ENCODE measurements at places on chromosomes 12 and 14. TPM values are rescaled to one million over a fixed set of nuclear protein-coding genes. Genes with fewer than 3 reads are reported as not detected.
A peak's percentile ranks its signal among the peaks of the same experiment; 100 is the strongest.

- no peak overlapping the region for H3K27ac ChIP-seq
- no peak overlapping the region for H3K4me3 ChIP-seq
- H3K36me3 ChIP-seq = no peaks in the 10 kb centered on the region
These were observed 249.0 kb downstream of the CACNA1C start for GRCh38 chr12:2301531-2302461.

- H3K4me3 ChIP-seq = peak overlapping the region; percentile 46
- H3K27me3 ChIP-seq = no peaks in the 10 kb centered on the region
- no peaks in the 10 kb centered on the region for H3K4me1 ChIP-seq
- DNase-seq = peak; percentile 39
- H3K27ac ChIP-seq = peak overlapping the region; percentile 11
These were observed 41.5 kb upstream of the NPAS3 start for GRCh38 chr14:32896979-32897697.

- no peak overlapping the region for H3K27ac ChIP-seq
- H3K36me3 ChIP-seq = no peaks in the 10 kb centered on the region
- no peaks in the 10 kb centered on the region for H3K27me3 ChIP-seq
- H3K4me1 ChIP-seq = peaks cover 11% of the 10 kb centered on the region
These were observed 6.1 kb downstream of the ATP2B1 start for GRCh38 chr12:89702503-89702902.

GRCh38 chr14:36901861-36902260, 240.2 kb downstream of the PAX9 start:
- no peak overlapping the region for H3K27ac ChIP-seq
- no peak overlapping the region for H3K4me3 ChIP-seq
- H3K4me1 ChIP-seq = no peaks in the 10 kb centered on the region
- no peaks in the 10 kb centered on the region for H3K27me3 ChIP-seq
- no peak for DNase-seq

DNA sequence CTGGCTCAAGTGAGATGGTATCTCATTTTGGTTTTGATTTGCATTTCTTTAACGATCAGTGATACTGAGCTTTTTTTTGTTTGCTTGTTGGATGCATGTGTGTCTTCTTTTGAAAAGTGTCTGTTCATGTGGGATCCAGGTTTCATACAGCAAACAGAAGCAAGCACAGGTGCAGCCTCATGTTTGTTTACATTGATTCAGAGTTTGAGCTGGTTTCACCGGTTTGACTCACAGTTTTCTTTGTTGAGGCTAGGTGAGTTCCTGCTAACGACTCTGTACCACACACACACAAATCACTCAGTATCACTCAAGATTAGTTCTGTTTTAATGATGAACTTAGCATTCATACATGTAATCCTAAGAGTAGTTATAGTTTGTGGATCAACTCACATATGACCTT, 3.7 kb downstream of the OR10G2 start:
- no peak overlapping the region for H3K27ac ChIP-seq
- no peak overlapping the region for H3K4me3 ChIP-seq
- no peaks in the 10 kb centered on the region for H3K36me3 ChIP-seq
- no peak for DNase-seq
- H3K4me1 ChIP-seq = no peaks in the 10 kb centered on the region

DNA sequence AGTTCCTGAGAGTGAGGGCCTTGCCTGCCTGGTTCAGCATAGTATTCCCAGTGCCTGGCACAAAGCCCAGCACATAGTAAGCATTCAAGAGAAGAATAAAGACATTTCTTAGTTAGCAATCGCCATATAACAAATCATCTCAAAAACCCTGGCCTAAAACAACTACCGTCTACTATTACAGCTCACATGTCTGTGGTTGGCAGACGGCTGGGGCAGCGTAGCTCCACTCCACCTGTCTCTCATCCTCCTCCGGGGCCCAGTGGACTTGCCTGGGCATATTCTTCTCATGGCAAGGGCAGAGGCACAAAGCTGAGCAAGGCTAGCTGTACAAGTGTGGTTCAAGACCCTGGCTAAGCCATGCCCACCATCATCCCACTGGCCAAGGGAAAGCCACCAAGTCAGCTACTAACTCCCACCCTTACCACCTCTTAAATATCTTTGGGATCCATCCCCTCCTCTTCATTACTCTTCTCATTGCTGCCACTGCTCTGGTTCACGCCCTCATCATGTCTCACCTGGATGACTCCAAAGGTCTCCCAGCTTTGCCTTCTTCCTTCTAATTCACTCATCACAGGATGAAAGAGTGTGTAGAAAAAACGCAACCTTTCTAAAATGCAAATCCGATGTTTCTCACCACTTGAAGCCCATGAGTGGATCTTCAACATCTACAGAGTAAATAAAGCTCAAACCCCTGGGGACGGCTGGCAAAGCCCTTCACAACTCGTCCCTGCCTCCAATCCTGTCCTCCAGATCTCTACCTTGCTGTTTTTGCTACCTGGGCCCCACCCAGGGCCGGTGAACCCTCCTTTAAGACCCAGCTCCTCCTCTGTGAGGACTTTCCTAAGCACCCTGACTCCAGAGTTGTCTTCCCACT, 10.4 kb downstream of the TMEM229B start:
- no peaks in the 10 kb centered on the region for H3K27me3 ChIP-seq
- no peak for DNase-seq
- H3K36me3 ChIP-seq = peaks cover 15% of the 10 kb centered on the region

- H3K36me3 ChIP-seq = no peaks in the 10 kb centered on the region
- H3K27me3 ChIP-seq = no peaks in the 10 kb centered on the region
- no peaks in the 10 kb centered on the region for H3K4me1 ChIP-seq
- no peak for DNase-seq
These were observed 92.6 kb downstream of the DICER1 start for GRCh38 chr14:95064734-95065133.

GRCh38 chr14:57174466-57174865, 94.2 kb downstream of the EXOC5 start:
- H3K36me3 ChIP-seq = no peaks in the 10 kb centered on the region
- DNase-seq = no peak
- no peak overlapping the region for H3K27ac ChIP-seq
- no peak overlapping the region for H3K4me3 ChIP-seq
- H3K27me3 ChIP-seq = peaks cover 6% of the 10 kb centered on the region

DNA sequence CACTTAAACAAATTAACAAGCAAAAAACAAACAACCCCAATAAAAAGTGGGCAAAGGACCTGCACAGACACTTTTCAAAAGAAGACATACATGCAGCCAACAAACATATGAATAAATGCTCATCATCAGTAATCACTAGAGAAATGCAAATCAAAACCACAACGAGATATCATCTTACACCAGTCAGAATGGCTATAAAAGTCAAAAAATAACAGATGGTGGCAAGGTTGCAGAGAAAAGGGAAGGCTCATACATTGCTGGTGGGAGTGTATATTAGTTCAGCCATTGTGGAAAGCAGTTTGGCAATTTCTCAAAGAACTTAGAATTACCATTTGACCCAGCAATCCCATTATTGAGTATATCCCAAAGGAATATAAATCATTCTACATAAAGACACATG, 34.6 kb upstream of the NT5DC3 start:
- H3K27ac ChIP-seq = no peak overlapping the region
- DNase-seq = no peak
- no peak overlapping the region for H3K4me3 ChIP-seq
- H3K4me1 ChIP-seq = no peaks in the 10 kb centered on the region

DNA sequence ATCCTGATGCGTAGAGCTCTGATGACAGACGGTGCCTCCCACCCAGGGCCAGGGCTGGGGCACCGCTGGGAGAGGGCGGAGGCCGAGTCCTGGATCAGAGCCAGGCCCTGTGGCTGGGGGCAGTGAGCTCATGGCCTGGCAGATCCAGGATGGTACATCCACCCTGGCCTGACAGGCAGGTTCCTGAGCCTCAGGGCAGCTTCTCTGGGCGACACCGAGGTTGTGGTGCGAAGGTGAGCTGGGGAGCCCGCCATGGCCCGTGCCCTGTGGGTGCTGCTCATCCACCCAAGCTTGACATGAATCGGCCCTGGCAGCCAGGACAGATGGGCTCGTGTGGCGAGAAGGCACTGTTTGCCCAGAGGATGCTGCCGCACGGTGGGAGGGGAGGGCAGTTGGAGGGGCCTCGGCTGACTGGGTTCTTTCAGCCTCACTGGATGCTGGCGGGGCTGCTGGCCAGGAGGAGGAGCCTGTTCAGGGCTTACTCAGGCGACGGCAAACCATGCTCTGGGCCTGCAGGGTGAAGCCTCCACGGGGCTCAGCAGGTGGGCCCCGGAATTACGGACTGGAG, 16.6 kb downstream of the LRTM2 start:
- no peak for DNase-seq
- no peak overlapping the region for H3K27ac ChIP-seq
- peaks cover 15% of the 10 kb centered on the region for H3K27me3 ChIP-seq
- no peaks in the 10 kb centered on the region for H3K36me3 ChIP-seq
- H3K4me1 ChIP-seq = no peaks in the 10 kb centered on the region

DNA sequence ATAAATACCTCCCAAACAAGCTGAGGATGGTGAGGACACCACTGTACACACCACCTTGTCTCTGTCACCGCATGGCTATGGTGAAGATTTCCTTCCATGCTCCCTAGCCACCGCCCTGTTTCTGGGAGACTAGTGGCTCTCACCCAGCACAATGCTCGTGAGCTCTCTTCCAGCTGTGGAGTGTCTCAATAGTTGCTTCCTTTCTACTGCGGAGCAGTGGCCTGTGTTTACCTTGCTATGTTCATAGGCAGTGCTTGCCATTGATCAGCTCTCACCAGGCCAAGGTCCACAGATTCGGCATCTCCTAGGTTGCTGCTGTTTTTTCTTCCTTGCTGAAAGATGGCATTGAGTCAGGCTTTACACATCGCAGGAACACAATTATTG, 313.6 kb upstream of the RTL1 start:
- no peaks in the 10 kb centered on the region for H3K36me3 ChIP-seq
- peaks cover 51% of the 10 kb centered on the region for H3K4me1 ChIP-seq
- H3K27me3 ChIP-seq = no peaks in the 10 kb centered on the region
- DNase-seq = peak; percentile 84

DNA sequence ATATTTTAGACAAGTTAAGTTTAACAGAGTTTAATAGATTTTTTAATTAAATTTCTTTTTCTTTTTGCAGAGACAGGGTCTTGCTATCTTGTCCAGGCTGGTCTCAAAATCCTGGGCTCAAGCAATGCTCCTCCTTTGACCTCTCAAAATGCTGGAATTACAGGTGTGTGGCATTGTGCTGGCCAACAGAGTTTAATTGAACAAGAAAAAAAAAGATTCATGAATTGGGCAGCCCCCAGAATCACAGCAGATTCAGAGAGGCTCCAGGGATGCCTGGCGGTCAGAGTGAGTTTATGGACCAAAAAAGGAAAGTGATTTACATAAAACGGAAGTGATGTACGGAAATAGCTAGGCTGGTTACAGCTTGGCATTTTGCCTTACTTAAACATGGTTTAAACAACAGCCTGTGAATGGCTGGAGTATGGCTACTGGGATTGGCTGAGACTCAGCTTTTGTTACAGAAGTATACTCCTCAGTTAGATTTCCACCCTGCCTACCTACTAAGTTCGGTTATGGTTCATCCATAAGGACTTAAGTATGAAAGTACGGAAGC, 14.5 kb upstream of the TESPA1 start:
- H3K4me3 ChIP-seq = no peak overlapping the region
- no peaks in the 10 kb centered on the region for H3K4me1 ChIP-seq
- no peaks in the 10 kb centered on the region for H3K36me3 ChIP-seq

GRCh38 chr12:90099288-90099687, 390.6 kb upstream of the ATP2B1 start:
- no peak overlapping the region for H3K4me3 ChIP-seq
- no peaks in the 10 kb centered on the region for H3K36me3 ChIP-seq
- H3K27ac ChIP-seq = no peak overlapping the region
- H3K27me3 ChIP-seq = no peaks in the 10 kb centered on the region
- no peak for DNase-seq

GRCh38 chr12:11171969-11172675, 1.1 kb downstream of the SMIM10L1 start:
- peaks cover 4% of the 10 kb centered on the region for H3K36me3 ChIP-seq
- peak; percentile 49 for DNase-seq
- H3K27ac ChIP-seq = peak overlapping the region; percentile 89
- no peaks in the 10 kb centered on the region for H3K27me3 ChIP-seq
- peaks cover 3% of the 10 kb centered on the region for H3K4me1 ChIP-seq
- H3K4me3 ChIP-seq = peak overlapping the region; percentile 71

GRCh38 chr14:100773331-100774163, 46.9 kb downstream of the DLK1 start:
- H3K4me1 ChIP-seq = no peaks in the 10 kb centered on the region
- H3K27ac ChIP-seq = no peak overlapping the region
- H3K4me3 ChIP-seq = no peak overlapping the region
- no peaks in the 10 kb centered on the region for H3K36me3 ChIP-seq
- no peak for DNase-seq

- no peak for DNase-seq
- H3K27ac ChIP-seq = no peak overlapping the region
- H3K36me3 ChIP-seq = no peaks in the 10 kb centered on the region
- no peaks in the 10 kb centered on the region for H3K27me3 ChIP-seq
- no peak overlapping the region for H3K4me3 ChIP-seq
These were observed 33.9 kb upstream of the SLC38A2 start for GRCh38 chr12:46406352-46407027.

GRCh38 chr12:111730420-111730819, 36.3 kb upstream of the ALDH2 start:
- DNase-seq = no peak
- H3K36me3 ChIP-seq = peaks cover 51% of the 10 kb centered on the region
- H3K27me3 ChIP-seq = no peaks in the 10 kb centered on the region
- no peak overlapping the region for H3K27ac ChIP-seq
- no peak overlapping the region for H3K4me3 ChIP-seq

- H3K36me3 ChIP-seq = no peaks in the 10 kb centered on the region
- H3K27ac ChIP-seq = no peak overlapping the region
- DNase-seq = no peak
- no peak overlapping the region for H3K4me3 ChIP-seq
- H3K27me3 ChIP-seq = peaks cover 24% of the 10 kb centered on the region
These were observed 148.7 kb downstream of the BCL11B start for GRCh38 chr14:99123208-99123870.

DNA sequence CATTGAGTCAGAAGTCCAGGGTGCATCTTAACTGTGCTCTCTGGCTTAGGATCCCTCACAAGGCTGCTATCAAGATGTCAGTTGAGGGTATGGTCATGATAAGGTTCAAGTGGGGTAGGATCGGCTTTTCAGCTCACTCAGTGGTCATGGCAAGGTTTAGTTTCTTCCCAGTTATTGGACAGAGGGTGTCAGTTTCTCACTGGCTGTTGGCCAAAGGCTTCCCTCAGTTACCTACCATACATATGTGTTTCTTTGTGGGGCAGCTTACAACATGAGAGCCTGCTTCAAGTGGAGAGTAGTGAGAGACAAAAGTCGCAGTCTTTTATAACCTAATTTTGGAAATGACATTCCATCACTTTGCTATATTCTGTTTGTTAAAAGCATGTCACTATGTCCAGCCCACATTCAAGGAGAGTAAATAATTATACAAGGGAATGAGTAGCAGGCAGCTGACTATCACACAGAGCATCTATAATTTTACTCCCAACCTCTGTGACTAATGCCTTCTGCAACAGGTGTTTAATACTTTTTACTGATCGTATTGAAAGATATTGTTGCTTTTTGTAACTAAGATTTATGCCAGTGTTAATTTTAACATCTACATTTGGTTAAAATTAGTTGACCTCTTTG, 572.8 kb upstream of the FBXO33 start:
- no peak overlapping the region for H3K4me3 ChIP-seq
- no peak for DNase-seq
- H3K27ac ChIP-seq = no peak overlapping the region
- H3K36me3 ChIP-seq = no peaks in the 10 kb centered on the region
- H3K27me3 ChIP-seq = no peaks in the 10 kb centered on the region

- no peaks in the 10 kb centered on the region for H3K36me3 ChIP-seq
- no peak overlapping the region for H3K4me3 ChIP-seq
- H3K27ac ChIP-seq = no peak overlapping the region
- H3K4me1 ChIP-seq = no peaks in the 10 kb centered on the region
These were observed 5.0 kb downstream of the CMKLR1 start for GRCh38 chr12:108333898-108334699.

PTGDR gene
- polyA plus RNA-seq = 1.5 TPM

PPP4R3A gene
- 98.6 TPM for polyA plus RNA-seq

POU6F1 gene
- 6.8 TPM for polyA plus RNA-seq

HOXC12 gene
- polyA plus RNA-seq = not detected

CCDC38 gene
- polyA plus RNA-seq = 0.36 TPM

Data from large intestine (tissue), 12 donors.